ENCODE measurements at places on chromosomes 12 and 14.

GRCh38 chr14:56821177-56821576, 10.9 kb upstream of the OTX2 start:
- no peak for DNase-seq

GRCh38 chr12:111467857-111468241, 62.1 kb downstream of the SH2B3 start:
- peak; percentile 41 for DNase-seq

DNA sequence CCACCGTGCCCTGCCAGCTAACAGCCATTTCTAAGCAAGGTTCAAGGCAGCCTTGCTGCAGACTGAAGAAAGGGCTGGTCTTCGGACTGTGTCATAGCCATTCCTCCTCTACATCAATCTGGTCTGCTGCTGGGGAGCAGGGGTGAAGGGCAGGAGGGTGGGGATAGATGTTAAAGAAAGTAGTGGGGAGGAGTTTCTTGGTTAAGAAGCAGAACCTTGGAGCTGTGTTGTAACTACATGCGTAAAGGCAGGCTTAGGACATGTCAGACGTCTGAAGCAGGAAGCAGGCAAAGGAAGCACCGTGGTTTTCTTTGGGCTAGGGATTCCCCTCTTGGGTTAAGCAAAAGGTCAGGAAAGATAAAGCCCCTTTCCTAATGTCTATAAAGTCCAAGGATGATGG, 18.1 kb upstream of the NEK9 start:
- DNase-seq: no peak

DNA sequence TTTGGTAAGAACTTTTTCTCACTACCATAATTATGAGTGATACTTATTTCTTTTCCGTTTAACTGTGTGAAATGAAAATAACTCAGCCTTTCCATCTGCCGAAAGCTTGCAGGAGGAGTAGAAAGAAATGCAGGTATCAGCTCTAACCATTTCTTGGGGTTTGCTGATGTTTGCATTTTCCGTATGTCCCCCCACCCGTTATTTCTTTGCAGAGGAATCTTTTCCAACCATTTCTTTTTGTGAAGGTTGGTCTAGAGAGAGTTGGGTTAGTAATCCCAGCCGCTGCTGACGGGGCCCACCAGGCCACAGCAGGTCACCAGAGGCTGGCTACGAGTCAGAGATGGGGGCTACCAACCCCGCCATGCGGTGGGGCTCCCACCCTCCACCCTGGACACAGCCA, 7.0 kb upstream of the PIWIL1 start:
- DNase-seq: no peak

GRCh38 chr12:48907245-48907644, 18.0 kb downstream of the FKBP11 start:
- no peak for DNase-seq

- no peak for DNase-seq
Observed at GRCh38 chr14:72008666-72009065, 76.4 kb downstream of the RGS6 start.

GRCh38 chr14:62592877-62593276, 452.4 kb downstream of the KCNH5 start:
- DNase-seq: peak; percentile 1

GRCh38 chr12:104966677-104967076, 8.6 kb upstream of the SLC41A2 start:
- DNase-seq: no peak

DNA sequence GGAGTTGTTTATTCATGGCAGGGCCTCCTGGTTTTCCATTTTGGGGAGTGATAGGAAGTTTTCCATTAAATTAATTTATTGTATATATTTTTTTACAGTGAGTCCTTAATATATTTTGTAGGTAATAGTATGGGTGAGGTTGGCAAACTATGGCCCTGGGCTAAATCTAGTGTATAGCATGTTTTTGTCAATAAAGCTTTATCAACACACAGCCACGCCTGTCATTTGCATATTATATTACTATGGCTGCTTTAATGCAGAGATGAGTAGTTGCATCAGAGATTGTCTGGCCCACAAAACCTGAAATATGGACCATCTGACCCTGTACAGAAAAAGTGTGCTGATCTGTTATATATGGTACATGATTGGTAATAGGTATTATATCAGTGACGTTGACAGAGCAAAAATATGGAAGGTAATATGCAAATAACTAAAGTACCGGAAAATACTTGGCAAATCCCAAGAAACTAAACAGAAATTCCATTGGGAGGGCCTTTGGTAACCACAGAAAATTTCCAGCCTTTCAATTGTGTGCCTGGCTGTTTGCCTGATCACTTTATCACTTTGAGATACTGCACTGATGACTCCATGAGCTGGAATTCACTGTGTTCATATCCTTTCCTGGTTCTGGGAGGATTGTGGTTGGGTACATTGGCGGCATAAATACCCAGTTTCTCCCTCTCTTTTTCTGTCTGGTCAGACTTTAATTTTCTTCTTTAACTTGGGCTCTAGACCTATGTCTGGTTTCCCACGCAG, 61.7 kb upstream of the RFLNA start:
- peak; percentile 62 for DNase-seq

DNA sequence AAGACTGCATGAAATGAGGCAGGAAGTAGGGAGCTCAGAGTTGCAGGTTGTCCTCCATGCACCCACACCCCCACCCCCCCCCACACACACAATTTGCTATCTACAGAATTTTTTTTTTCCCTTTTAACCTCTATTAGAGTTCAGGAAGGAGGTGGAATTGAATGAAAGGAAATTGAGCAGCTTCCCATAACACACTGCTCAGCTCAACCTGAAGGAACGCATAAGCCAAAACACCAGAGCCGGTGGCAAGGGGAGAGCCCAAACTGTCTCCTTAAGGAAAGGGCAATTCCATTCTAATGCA, 74.1 kb downstream of the NUAK1 start:
- DNase-seq: no peak

GRCh38 chr14:37851054-37851453, 255.6 kb downstream of the TTC6 start:
- no peak for DNase-seq

- DNase-seq: no peak
Observed at GRCh38 chr14:97311411-97311810, 514.2 kb downstream of the VRK1 start.

- peak; percentile 45 for DNase-seq
Observed at GRCh38 chr12:42789808-42790760, 200.5 kb upstream of the PRICKLE1 start.

DNA sequence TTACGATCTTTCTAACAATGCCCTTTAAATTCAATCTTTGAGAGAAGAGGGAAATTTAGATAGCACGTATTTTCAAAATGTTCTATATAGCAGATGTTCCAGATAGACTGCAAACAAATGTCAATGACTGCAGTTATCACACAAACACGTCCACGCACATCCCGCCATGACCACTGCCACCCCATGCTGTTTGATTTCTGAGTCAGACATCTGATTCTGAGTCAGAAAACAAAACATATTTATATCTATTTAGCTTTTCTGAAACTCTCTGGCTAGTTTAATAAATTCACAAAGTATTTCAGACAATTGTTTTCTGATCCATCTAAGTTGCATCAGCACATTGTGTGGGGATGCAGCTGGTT, 105.9 kb upstream of the BCAT1 start:
- DNase-seq: no peak

GRCh38 chr14:61139006-61139599, 142.0 kb downstream of the TMEM30B start:
- no peak for DNase-seq

- DNase-seq: peak; percentile 84
Observed at GRCh38 chr12:50070314-50071060, 13.1 kb downstream of the ASIC1 start.

DNA sequence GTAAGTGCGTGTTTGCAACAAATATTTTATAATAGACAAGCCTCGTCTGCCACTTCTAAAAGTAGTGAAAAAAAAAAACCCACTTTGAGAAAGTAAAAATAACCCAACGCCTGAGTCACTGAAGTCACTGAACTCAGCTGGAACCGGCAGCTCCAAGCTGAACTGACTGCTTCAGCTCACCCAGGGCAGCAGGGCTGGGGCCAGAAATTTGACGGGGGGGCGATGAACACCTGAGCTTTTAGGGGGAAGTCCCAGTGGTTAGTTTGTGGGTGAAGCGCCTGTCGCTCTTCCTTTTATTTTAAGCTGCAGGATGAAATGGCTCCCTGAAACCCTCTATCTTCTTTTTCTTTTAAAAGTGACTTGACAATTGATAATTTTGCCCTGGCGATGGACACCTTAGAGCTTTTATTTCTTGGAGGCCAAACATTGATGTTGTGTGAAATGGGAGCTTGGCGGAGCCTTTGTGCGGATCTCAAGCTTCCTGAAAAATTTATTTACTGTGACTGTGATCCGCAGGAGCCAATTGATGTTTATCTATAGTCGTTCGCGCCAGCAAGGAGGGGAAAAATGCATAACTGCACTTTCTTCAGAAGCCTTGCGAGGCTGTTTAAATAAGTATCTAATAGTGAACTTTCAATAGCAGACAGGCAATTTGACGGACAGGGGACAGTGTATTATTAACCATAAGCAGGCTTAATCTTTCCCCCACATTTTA, 173.2 kb upstream of the MYL2 start:
- DNase-seq: no peak
